ENCODE measurements at places on chromosomes 3 and 15. TPM values are rescaled to one million over a fixed set of nuclear protein-coding genes. Genes with fewer than 3 reads are reported as not detected.

DNA sequence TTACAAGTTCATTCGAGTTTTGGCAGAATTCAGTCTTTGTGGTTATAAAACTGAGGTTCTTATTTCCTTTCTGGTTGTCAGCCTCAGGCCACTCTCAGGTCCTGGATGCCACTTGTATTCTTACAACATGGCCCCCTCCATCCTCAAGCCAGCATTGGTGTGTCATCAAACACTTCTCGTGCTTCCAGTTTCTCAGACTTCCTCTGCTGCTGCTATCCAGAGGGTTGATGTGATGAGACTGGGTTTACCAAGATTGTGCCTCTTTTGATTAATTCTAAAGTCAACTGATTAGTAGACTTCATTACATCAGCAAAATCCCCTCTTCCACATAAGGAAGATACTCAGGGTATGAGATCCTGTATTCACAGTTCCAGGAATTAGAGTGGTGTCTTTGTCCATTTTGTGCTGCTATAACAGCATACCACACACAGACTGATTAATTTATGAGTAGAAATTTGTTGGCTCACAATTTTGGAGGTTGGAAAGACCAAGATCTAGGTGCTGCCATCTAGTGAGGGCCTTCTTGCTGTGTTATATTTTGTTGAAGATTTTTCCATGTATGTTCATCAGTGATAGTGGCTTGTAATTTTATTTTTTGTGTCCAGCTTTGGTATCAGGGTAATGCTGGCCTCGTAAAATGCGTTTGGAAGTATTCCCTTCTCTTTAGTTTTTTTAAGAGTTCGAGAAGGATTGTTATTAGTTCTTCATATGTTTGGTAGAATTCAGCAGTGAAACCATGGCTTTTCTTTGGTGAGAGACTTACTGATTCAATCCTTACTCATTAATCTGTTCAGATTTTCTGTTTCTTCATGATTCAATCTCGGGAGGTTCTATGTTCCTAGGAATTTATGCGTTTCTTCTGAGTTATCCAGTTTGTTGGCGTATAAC is 11.1 kb downstream of the LRCH3 start:
- ATAC-seq, result peak; percentile 39

GRCh38 chr3:4939276-4939675 is 40.0 kb upstream of the BHLHE40 start:
- no peak for ATAC-seq

GRCh38 chr15:100448481-100448880 is 80.3 kb downstream of the CERS3 start:
- peak; percentile 8 for ATAC-seq

GRCh38 chr15:101371081-101371480 is 76.0 kb upstream of the SNRPA1 start:
- no peak for ATAC-seq

DNA sequence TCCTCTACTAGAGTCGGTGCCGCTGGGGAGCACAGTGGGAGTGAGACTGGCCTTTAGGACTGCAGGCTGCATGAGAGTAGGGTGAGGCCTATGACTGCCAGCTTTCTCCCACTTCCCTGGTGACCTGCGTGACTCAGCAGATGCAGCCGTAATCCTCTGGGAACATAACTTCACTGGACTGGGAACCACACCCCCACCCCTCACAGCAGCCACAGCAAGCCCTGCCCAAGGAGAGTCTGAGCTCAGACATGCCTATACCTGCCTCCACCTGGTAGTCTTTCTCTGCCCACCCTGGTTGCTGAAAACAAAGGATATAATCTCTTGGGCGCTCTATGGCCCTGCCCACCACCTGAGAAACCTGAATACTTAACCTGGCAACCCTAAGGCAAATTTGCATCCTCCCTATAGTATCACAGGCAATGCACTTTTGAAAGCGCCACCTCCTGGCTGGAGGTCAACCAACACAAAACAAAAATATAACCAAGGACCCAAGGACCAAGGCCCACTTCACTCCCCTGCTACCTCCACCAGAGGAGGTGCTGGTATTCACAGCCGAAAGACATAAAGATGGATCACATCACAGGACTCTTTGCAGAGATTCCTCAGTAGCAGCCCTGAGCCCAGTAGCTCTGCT is 308.9 kb downstream of the CTNNB1 start:
- ATAC-seq, result peak; percentile 97

DNA sequence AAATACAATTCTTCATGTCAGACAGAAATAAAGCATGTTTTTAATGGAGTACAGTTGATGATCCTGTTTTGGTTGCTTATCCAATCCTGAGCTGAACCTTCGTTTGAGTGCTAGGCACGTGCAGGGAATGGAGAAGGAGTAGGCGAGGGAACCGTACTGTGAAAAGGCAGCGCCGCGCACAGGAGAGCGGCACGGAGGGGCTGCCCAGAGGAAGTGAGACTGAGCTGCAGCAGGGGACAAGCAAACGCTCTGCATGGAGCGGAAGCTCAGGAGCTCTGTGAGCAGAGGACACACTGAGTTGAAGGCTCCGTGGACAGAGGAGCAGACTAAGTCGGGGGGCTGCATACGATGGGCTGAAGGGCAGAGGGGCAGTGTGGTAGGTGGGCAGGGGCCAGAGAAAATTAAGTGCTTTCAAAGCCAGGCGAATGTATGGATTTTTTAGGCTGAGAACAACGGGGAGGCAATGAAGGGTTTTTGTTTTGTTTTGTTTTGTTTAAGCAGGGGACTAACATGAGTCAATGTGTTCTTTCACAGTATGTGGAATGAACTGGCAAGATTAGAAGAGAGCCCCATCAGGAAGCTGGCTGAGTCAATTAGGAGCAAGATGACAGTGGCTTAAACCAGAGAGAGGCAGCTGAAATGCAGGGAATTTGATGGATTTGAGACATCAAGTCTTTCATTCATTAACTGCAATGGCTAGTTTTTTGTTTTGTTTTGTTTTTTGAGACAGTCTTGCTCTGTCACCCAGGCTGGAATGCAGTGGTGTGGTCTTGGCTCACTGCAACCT is 23.8 kb upstream of the TM2D3 start:
- no peak for ATAC-seq

Gene NEIL1
- 4.7 TPM for total RNA-seq

Gene RTP1
- not detected for total RNA-seq

Gene HTR3E
- total RNA-seq, result not detected
